ENCODE measurements at places on chromosomes 11 and 22. TPM values are rescaled to one million over a fixed set of nuclear protein-coding genes. Genes with fewer than 3 reads are reported as not detected.

The CENPM gene
- 29.4 TPM for total RNA-seq

The BIRC3 gene
- 2.8 TPM for total RNA-seq

The MYEOV gene
- total RNA-seq, result 4.1 TPM

The ARHGAP42 gene
- 22.6 TPM for total RNA-seq

The ESAM gene
- 3.6 TPM for total RNA-seq

- H3K27ac ChIP-seq, result peak overlapping the region; percentile 32
- H3K27me3 ChIP-seq, result no peaks in the 10 kb centered on the region
- no peak for DNase-seq
- peaks cover 22% of the 10 kb centered on the region for H3K4me1 ChIP-seq
Observed at GRCh38 chr11:78140392-78141077, 1.1 kb upstream of the ALG8 start.

- H3K27me3 ChIP-seq, result no peaks in the 10 kb centered on the region
- no peak overlapping the region for H3K27ac ChIP-seq
- no peak for DNase-seq
- no peaks in the 10 kb centered on the region for H3K4me1 ChIP-seq
Observed at GRCh38 chr22:20587206-20587958, 80.0 kb downstream of the MED15 start.

DNA sequence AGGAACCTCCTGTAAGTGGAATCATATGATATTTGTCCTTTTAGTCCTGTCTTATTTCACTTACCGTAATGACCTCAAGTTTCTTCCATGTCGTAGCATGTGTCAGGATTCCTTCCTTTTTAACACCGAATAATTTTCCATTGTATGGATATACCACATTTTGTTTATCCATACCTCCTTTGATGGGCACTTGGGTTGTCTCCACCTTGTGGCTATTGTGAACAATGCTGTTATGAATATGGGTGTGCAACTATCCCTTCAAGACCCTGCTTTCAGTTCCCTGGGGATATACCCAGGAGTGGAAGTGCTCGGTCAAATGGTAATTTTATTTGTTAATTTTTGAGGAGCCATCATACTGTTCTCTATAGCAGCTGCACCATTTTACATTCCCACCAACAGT is 244.9 kb upstream of the BLID start:
- no peaks in the 10 kb centered on the region for H3K36me3 ChIP-seq
- H3K4me1 ChIP-seq, result peaks cover 38% of the 10 kb centered on the region
- no peak for DNase-seq
- no peak overlapping the region for H3K27ac ChIP-seq

DNA sequence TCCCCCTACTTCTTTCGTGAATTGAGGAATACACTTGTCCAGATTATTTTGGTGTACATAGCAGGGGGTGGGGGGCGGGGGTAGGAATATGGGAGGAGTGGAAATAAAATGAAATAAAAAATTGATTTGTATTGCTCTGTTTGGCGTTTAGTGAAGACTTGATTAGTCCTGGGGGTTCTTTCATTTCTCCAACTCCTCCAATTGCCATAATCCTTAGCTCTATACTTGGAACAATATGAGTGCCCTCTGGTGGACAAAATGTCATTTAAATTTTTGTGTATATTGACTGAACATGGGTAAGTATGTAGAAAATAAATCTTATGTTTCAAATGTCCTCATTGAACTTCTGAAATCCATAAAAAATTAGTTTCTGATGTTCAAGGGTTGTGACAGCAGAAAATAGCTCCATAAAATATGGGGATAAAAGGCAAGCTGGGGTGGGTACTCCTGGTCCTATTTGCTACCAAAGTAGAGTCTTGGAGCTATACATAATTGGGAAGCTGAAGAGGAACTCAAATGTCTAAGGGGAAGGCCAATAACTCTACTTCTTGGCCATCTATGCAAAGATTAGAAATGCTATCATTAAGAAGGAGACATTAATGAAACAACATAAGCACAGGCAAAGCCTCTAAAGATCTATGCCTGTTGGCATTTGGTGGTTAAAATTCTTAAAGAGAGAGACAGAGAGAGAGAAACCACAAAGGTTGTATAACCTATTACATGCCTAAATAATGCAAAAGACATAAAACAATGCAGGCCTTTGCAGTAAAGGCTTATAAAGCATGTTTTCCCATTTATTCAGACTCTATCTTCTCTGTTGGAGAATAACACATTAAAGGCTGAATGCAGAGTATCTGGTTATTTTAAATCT is 421.6 kb downstream of the METTL15 start:
- H3K27ac ChIP-seq, result no peak overlapping the region
- peaks cover 3% of the 10 kb centered on the region for H3K36me3 ChIP-seq
- no peaks in the 10 kb centered on the region for H3K27me3 ChIP-seq

DNA sequence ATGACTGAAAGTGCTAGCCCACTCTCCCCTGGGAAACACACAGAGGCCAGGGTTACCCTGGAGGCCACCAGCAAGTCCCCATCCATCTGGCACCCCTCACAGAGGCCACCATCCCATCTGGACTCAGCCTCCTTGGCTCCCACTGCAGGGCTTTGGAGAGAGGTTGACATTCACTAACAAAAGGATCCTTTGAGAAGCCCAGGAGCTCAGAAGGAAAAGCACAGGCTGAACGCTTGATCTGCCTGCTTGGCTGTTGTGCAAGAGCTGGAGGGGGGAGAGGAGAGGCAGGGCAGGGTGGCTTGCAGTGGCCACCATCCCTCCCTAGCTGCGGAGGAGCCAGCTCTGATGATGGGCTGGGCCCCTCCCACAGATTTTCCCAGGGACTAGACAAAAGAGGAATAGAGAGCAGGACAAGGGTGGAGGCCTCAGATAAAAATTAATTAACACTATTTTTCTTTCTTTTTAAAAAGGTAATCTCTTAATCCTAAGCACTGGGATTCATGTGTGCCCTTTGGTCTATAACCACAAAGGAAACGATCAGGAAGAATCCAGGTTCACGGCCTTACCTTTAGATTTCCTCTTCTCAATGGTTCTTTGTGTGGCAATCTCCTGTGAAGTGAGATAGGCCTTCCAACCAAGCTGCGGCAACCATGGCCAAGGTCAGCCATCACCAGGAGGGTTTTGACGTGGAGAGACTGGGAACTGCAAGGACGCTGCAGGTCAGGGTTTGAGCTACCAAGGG is 154.7 kb downstream of the BARX2 start:
- H3K36me3 ChIP-seq, result no peaks in the 10 kb centered on the region
- H3K4me3 ChIP-seq, result no peak overlapping the region
- no peak for DNase-seq
- H3K4me1 ChIP-seq, result no peaks in the 10 kb centered on the region

GRCh38 chr22:19811211-19811621 is 43.5 kb downstream of the GNB1L start:
- no peak overlapping the region for H3K27ac ChIP-seq
- no peak for DNase-seq
- peaks cover 13% of the 10 kb centered on the region for H3K4me1 ChIP-seq

DNA sequence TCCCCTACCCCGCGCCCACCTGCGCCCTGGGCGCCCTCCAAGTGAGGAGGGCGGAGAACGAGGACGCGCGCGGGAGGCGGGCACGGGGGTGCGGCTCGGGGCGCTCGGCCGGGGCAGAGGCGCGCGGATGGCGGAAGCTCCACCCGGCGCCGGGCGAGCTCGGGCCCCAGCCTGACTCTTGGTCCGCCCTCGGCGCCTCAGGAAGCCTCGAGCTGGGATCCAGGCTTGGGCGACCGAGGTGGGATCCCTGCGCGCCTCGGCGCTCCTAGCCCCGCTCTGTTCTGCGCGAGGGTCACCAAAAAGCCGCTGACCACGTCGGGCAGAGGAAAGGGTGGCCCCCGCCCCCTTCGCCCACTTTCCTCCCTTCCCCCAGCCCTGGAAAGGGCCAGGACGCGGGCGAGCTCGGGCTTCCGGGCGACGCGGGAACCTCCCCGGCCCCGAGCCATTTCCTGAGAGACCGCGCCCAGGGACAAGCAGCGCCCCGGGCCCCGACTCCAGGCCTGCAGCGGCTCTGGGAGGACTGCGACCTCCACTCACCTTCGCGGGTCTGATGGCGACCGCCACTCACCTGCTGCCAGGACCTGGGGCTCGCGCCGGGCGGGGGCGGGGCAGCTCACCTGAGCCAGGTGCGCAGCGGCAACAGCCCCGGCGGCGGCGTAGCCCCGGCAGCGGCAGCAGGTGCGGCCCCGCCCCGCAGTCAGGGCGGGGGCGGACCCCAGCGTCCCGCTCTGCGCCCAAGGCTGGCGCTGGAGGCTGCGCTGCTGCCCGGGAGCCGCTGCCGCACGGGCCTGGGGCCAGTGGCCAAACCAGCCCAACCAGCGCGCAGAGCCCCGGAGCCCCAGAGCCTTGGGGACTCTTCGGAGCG is 2.2 kb upstream of the SIGIRR start:
- peaks cover 32% of the 10 kb centered on the region for H3K27me3 ChIP-seq
- DNase-seq, result no peak
- H3K27ac ChIP-seq, result no peak overlapping the region
- H3K4me3 ChIP-seq, result peak overlapping the region; percentile 54
- peaks cover 8% of the 10 kb centered on the region for H3K4me1 ChIP-seq
- H3K36me3 ChIP-seq, result no peaks in the 10 kb centered on the region

- peaks cover 29% of the 10 kb centered on the region for H3K36me3 ChIP-seq
- DNase-seq, result no peak
- H3K27ac ChIP-seq, result no peak overlapping the region
Observed at GRCh38 chr11:125994509-125994908, 48.7 kb downstream of the VSIG10L2 start.

DNA sequence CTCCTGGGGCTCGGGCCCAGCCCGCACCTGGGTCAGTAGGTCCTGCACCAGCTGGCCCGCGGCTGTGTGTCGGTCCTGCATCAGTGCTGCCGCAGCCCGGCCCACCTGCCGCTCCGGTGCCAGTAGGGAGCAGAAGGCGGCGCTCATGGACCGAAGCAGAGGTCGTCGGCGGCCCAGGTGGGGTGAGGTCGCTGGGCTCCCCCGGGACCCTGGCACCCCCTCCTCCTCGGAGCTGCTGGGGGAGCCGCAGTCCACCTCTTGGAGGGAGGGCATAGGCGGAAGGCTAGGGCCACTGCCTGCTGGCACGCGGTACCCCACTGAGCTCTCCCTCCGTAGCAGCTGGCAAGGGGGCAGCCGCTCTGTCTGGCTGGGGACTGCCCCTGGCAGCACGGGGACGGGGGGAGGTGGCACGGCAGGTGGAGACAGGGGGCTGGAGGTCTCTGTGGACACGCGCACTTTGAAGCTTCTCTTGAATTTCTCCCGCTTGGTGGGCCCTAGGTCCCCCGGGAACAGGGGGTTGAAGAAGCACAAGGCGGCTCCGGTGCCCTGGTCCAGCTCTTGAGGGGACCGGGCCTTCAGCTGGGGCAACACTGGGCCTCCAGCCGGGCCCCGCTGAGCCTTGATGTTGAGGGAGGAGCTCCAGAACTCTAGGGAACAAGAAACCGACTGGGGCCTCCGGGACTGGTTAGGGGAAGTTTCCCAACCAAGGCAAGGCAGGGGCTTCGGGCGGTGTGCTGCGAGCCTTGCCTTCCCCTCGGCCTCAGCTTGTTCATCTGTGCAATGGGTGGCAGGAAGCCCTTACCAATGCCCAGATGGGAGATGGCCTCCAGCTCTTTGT is 1.4 kb downstream of the RIN1 start:
- peak overlapping the region; percentile 76 for H3K4me3 ChIP-seq
- no peaks in the 10 kb centered on the region for H3K36me3 ChIP-seq
- H3K4me1 ChIP-seq, result peaks cover 8% of the 10 kb centered on the region
- H3K27me3 ChIP-seq, result no peaks in the 10 kb centered on the region
- no peak overlapping the region for H3K27ac ChIP-seq

- DNase-seq, result no peak
- H3K4me3 ChIP-seq, result no peak overlapping the region
- no peak overlapping the region for H3K27ac ChIP-seq
- peaks cover 6% of the 10 kb centered on the region for H3K27me3 ChIP-seq
Observed at GRCh38 chr22:27684901-27685300, 116.7 kb downstream of the MN1 start.

DNA sequence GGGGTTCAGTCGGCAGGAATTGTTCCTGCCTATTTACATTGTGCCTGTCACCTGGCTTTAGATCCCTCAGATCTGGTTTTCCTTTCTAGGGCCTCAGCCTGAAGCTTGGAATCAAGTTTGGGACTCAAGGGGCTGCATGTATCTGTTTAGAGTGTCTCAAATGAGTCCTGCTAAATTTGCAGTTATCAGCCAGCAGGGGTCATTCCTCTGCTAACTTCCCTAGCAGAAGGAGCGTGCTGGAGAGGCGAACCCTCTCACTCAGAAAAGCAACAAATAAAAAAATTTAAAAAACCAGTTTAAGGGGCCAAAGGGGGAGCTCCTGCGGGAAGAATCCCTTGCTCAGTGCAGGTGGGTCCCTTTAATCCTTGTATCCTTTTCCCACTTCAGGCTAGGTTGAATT is 1220.2 kb downstream of the JRKL start:
- no peak overlapping the region for H3K4me3 ChIP-seq
- no peaks in the 10 kb centered on the region for H3K36me3 ChIP-seq
- no peaks in the 10 kb centered on the region for H3K4me1 ChIP-seq
- no peaks in the 10 kb centered on the region for H3K27me3 ChIP-seq
- no peak for DNase-seq
- H3K27ac ChIP-seq, result no peak overlapping the region

DNA sequence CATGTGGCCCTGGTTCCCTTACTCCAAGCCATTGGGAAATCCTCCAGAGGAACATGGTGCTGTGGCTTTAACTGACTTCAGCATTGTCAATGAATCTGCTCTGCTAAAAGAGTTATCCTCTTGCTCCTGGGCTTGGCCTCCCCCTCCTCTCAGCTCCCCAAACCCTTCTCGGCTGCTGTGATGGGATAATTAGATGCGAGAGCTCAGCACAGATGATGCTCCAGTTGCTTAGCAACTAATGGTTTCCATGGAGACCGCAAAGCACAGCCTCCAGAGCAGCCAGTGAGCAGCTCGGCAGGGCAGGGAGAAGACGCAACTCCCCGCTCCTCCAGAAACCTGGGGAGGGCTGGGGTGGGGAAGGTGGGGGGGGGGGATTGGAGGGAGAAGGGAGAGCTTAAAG is 2.8 kb upstream of the UPK2 start:
- peak overlapping the region; percentile 70 for H3K27ac ChIP-seq
- H3K4me1 ChIP-seq, result peaks cover 12% of the 10 kb centered on the region
- H3K4me3 ChIP-seq, result no peak overlapping the region
- H3K36me3 ChIP-seq, result no peaks in the 10 kb centered on the region
- no peak for DNase-seq

GRCh38 chr11:128469220-128469619 is 118.1 kb downstream of the ETS1 start:
- peaks cover 24% of the 10 kb centered on the region for H3K4me1 ChIP-seq
- peaks cover 23% of the 10 kb centered on the region for H3K36me3 ChIP-seq
- DNase-seq, result no peak
- H3K27ac ChIP-seq, result no peak overlapping the region
- no peak overlapping the region for H3K4me3 ChIP-seq
- H3K27me3 ChIP-seq, result no peaks in the 10 kb centered on the region
